GM23338 (cell line): ENCODE measurements at places on chromosomes 5 and 9.
A peak's percentile ranks its signal among the peaks of the same experiment; 100 is the strongest.

DNA sequence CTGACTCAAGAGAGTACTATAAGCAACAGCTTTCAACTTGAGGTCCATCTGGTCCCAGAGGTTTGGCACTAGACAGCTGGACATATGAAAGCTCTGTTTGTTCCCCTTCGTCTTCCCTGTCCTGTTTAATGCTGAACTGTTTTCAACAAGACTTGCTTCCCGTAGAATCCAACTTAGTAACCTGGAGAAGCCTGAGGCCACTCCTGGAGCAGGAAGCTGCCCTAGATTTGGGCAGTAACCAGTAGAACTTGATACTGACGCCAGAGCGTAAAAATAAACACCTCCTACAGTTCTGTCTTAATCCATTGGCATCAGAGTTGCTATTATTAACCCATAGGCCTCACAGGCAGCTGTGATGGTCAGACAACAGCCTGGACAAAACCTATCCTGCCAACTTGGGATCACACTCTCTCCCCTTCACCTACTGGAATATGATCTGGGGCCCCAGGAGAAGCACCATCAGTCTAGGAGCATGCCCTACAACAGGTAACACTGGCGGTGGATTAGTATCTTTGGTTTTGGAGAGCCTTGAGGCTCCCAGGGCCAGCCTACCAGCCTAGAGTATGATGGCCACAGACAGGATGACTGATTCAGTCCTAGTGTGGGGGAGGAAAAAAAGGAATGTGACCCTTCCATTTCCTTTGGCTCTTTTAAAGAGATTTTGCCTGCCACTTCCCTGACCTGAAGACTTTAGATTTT, 29.2 kb downstream of the RUSC2 start:
- peak; percentile 33 for DNase-seq
- H3K27me3 ChIP-seq, result no peaks in the 10 kb centered on the region
- no peak overlapping the region for H3K27ac ChIP-seq
- no peaks in the 10 kb centered on the region for H3K36me3 ChIP-seq
- H3K4me3 ChIP-seq, result no peak overlapping the region

GRCh38 chr5:116576053-116576713, 1.6 kb upstream of the SEMA6A start:
- no peaks in the 10 kb centered on the region; the same call in 1 of the 2 replicates for H3K36me3 ChIP-seq
- peak overlapping the region; percentile 95 for H3K27ac ChIP-seq
- peak; percentile 93 for DNase-seq
- H3K4me3 ChIP-seq, result peak overlapping the region; percentile 98
- H3K27me3 ChIP-seq, result no peaks in the 10 kb centered on the region

- H3K27me3 ChIP-seq, result no peaks in the 10 kb centered on the region
- no peak overlapping the region for H3K27ac ChIP-seq
- peaks cover 25% of the 10 kb centered on the region; the same call in 1 of the 2 replicates for H3K4me1 ChIP-seq
- H3K36me3 ChIP-seq, result no peaks in the 10 kb centered on the region
- H3K4me3 ChIP-seq, result no peak overlapping the region
Measured at GRCh38 chr5:37720550-37720952, 119.3 kb downstream of the GDNF start.

- H3K4me3 ChIP-seq, result no peak overlapping the region
- no peak overlapping the region for H3K27ac ChIP-seq
- no peak for DNase-seq
- H3K36me3 ChIP-seq, result no peaks in the 10 kb centered on the region
Measured at GRCh38 chr9:36778682-36779081, 206.0 kb downstream of the MELK start.

DNA sequence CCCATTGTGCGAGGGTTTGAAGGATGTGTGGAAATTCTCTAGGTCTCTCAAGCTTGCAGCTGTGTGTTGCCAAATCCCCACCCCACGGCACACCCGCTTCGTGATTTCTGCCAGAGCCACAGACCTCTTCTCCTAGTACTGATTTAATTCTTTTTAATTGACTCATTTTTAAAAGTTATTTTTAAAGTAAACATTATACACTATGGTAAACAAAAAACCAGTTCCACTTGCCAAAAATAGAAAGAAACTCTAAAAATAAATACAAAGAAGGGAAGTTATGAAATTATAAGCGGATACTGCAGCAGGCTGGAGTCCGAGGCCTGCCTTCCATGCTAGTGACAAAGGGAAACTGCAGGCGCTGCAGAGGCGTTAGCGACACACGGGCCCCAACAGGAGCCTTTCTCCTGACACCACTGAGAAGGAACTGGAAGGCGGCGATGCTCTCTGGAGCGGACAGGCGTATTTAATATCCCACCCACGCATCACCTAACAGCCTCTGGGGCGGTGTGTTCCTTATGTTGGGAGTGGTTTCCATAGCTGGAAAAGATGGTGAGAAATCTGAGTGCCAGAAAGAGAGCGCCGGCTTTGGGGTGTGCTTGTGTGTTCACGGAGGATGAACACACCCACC, 122.5 kb downstream of the COL23A1 start:
- no peak overlapping the region for H3K27ac ChIP-seq
- H3K4me3 ChIP-seq, result no peak overlapping the region

GRCh38 chr9:133023117-133023890, 7.5 kb upstream of the GTF3C5 start:
- H3K27ac ChIP-seq, result no peak overlapping the region
- H3K4me3 ChIP-seq, result no peak overlapping the region
- no peaks in the 10 kb centered on the region for H3K36me3 ChIP-seq
- H3K27me3 ChIP-seq, result no peaks in the 10 kb centered on the region; the same call in 1 of the 2 replicates
- DNase-seq, result peak; percentile 50
- H3K4me1 ChIP-seq, result no peaks in the 10 kb centered on the region

DNA sequence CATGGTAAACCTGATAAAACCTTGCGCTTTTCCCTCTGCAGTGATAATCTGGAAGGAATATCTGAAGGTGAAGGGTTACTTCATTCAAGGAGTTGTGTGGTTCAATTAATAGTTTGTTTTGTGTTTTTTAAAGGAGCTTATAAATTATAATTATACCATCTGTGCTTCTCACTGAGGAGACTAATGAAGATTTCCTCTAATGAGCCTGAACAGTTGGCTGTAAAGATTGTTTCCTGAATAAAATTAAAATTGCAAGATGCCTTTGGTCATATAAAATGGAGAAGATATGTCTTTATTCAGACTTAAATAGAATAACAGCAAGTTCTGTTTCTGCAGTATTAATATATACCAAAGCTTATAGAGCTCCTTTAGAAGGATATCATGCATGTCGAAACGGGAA, 59.9 kb downstream of the GAPVD1 start:
- no peak overlapping the region for H3K4me3 ChIP-seq
- peaks cover 3% of the 10 kb centered on the region; the same call in 1 of the 2 replicates for H3K36me3 ChIP-seq
- H3K4me1 ChIP-seq, result no peaks in the 10 kb centered on the region
- no peak overlapping the region for H3K27ac ChIP-seq
- no peaks in the 10 kb centered on the region for H3K27me3 ChIP-seq

- no peak overlapping the region for H3K4me3 ChIP-seq
- H3K36me3 ChIP-seq, result 0 out of 2 replicates have a peak, but pooled peaks cover 2% of the 10 kb centered on the region
- DNase-seq, result no peak
- H3K27ac ChIP-seq, result 0 out of 2 replicates have a peak overlapping the region, but pooled peaks have one; percentile 13
Measured at GRCh38 chr9:131410044-131410491, 16.2 kb downstream of the PRRC2B start.

GRCh38 chr5:173099461-173099860, 43.3 kb downstream of the CREBRF start:
- H3K36me3 ChIP-seq, result no peaks in the 10 kb centered on the region; the same call in 1 of the 2 replicates
- no peak overlapping the region for H3K27ac ChIP-seq
- no peaks in the 10 kb centered on the region for H3K4me1 ChIP-seq
- no peaks in the 10 kb centered on the region for H3K27me3 ChIP-seq

DNA sequence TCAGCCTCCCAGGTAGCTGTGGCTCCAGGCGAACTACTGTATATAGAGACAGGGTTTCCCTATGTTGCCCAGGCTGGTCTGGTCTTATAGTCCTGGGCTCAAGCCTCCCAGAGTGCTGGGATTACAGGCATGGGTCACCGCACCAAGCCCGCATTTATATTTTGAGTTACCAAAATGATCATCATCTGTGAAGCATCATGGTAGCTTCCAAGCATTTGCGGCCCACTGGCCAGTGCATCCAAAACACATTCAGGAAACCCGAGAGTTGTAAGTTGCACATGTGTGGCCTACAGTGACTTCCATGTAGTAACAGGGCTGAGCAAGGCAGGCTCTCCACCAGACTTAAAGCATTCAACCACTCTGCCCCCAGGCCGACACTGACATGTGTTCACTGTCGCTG, 2.3 kb downstream of the BRD3OS start:
- H3K36me3 ChIP-seq, result peaks cover 11% of the 10 kb centered on the region; the same call in 1 of the 2 replicates
- H3K4me1 ChIP-seq, result peaks cover 13% of the 10 kb centered on the region
- H3K4me3 ChIP-seq, result no peak overlapping the region
- no peak for DNase-seq
- H3K27ac ChIP-seq, result no peak overlapping the region

- no peak for DNase-seq
- H3K4me3 ChIP-seq, result no peak overlapping the region
- no peak overlapping the region for H3K27ac ChIP-seq
- no peaks in the 10 kb centered on the region for H3K36me3 ChIP-seq
- no peaks in the 10 kb centered on the region for H3K27me3 ChIP-seq
- no peaks in the 10 kb centered on the region for H3K4me1 ChIP-seq
Measured at GRCh38 chr5:8396756-8397155, 527.8 kb downstream of the MTRR start.

DNA sequence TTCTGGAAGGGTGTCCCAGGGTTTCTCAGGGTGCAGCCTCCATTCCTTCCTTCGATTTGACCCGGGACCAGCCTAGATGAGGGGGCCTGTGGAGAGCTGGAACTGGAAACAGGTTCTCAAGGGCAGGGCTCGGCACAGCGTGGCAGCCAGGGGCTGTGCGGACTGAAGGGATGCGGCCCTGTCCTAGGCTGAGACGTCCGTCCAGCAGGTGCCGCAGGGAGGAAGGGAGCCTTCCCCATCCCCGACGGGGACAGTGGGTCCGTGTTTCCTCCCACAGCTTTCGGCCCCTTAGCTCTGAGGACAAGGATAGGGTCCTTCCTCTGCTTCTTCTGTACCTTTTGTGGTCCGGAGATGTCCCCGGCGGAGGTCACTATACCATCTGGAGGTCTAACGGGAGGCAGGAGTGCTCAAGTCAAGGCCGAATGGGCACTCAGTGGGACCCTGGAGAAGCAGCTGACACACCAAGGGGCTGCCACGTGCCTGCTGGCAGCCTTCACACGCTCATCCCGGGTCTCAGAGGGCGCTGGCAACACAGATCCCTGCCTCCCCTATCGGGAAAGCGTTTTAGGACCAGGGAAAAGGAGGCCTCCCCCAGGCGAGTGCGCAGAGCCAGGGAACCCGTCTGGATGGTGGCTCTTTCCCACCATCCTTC, 49.9 kb downstream of the USP20 start:
- H3K27ac ChIP-seq, result peak overlapping the region; percentile 71; the same call in 1 of the 2 replicates
- H3K36me3 ChIP-seq, result no peaks in the 10 kb centered on the region
- H3K4me3 ChIP-seq, result peak overlapping the region; percentile 46
- H3K27me3 ChIP-seq, result no peaks in the 10 kb centered on the region

- H3K36me3 ChIP-seq, result no peaks in the 10 kb centered on the region
- H3K4me3 ChIP-seq, result no peak overlapping the region
- H3K27me3 ChIP-seq, result no peaks in the 10 kb centered on the region
- H3K27ac ChIP-seq, result no peak overlapping the region
Measured at GRCh38 chr9:29796291-29796952, 2223.1 kb upstream of the C9orf72 start.

DNA sequence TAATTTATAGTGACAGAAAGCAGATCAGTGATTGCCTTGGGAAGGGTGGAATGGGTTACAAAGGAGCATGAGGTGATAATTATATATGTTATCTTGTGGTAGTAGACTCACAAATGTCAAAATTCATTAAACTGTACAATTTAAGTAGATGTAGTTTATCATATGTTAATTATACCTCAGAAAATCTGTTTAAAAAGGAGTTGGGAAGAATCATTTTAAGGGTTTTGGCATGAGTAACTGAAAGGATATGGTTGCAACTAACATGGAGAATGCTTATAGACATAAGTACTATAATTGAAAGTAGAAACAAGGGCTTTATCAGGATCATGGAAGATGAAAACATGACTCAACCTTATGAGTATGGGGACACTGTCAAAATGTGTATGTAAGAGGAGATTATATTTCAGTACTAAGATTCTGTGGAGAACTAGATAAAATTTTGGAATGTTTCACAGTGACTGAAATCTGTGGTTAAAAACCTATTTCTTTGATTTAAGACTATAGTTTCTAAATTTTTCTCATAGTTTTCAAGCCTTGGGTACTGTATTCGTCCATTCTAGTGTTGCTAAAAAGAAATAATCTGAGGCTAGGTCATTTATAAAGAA, 73.3 kb downstream of the FCHO2 start:
- H3K4me1 ChIP-seq, result peaks cover 18% of the 10 kb centered on the region
- H3K27me3 ChIP-seq, result no peaks in the 10 kb centered on the region
- H3K36me3 ChIP-seq, result no peaks in the 10 kb centered on the region
- H3K4me3 ChIP-seq, result no peak overlapping the region
- no peak overlapping the region for H3K27ac ChIP-seq
- no peak for DNase-seq

GRCh38 chr5:143019614-143020515, 249.7 kb downstream of the ARHGAP26 start:
- no peak overlapping the region for H3K27ac ChIP-seq
- H3K27me3 ChIP-seq, result no peaks in the 10 kb centered on the region
- H3K4me3 ChIP-seq, result no peak overlapping the region
- H3K4me1 ChIP-seq, result peaks cover 10% of the 10 kb centered on the region

GRCh38 chr5:83714810-83715209, 5.8 kb downstream of the HAPLN1 start:
- 0 out of 2 replicates have a peak overlapping the region, but pooled peaks have one; percentile 7 for H3K27ac ChIP-seq
- H3K4me3 ChIP-seq, result no peak overlapping the region
- no peaks in the 10 kb centered on the region for H3K27me3 ChIP-seq
- no peaks in the 10 kb centered on the region for H3K36me3 ChIP-seq

- no peaks in the 10 kb centered on the region for H3K36me3 ChIP-seq
- no peak overlapping the region for H3K27ac ChIP-seq
- no peak overlapping the region for H3K4me3 ChIP-seq
- peaks cover 4% of the 10 kb centered on the region for H3K4me1 ChIP-seq
- DNase-seq, result peak; percentile 32
- no peaks in the 10 kb centered on the region for H3K27me3 ChIP-seq
Measured at GRCh38 chr9:105087910-105088898, 156.2 kb upstream of the SLC44A1 start.

DNA sequence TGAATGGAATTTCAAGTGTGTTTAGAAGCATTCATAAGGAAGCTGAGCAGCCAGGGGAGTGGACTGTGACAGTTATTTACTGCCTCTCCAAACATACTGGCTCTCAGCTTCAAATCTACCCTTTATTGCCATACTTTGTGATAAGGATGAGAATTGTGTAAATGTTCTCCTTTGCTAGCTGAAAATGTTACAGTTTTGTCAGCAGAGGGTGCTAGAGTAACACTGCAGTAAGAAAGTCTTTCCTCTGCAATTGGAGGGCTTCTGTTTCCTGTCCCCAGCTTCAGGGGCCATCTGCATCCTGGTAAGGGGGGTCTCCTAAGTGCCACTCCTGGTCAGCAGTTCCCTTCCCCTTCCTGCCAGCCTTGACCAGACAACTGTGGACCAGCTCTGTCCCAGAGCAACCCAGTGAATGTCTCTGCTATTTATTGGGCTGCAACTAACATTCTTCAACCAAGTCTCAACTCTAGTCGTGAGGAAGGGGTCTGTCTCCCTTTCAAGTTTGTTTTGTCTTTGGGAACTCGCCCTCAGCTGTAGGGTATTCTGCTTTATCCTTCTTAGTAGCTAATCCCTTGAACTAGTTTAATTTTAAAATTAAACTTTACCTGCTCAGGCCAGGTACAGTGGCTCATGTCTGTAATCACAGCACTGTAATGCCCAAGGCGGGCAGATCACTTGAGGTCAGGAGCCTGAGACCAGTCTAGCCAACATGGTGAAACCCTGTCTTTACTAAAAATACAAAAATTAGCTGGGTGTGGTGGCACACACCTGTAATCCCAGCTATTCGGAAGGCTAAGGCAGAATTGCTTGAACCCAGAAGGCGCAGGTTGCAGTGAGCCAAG, 45.3 kb downstream of the RAPGEF6 start:
- H3K4me1 ChIP-seq, result peaks cover 6% of the 10 kb centered on the region; the same call in 1 of the 2 replicates
- no peak overlapping the region for H3K4me3 ChIP-seq
- 0 out of 2 replicates have a peak overlapping the region, but pooled peaks have one; percentile 41 for H3K27ac ChIP-seq
- no peaks in the 10 kb centered on the region for H3K36me3 ChIP-seq
